ENCODE measurements at places on chromosomes 1 and 21. TPM values are rescaled to one million over a fixed set of nuclear protein-coding genes. Genes with fewer than 3 reads are reported as not detected.

DNA sequence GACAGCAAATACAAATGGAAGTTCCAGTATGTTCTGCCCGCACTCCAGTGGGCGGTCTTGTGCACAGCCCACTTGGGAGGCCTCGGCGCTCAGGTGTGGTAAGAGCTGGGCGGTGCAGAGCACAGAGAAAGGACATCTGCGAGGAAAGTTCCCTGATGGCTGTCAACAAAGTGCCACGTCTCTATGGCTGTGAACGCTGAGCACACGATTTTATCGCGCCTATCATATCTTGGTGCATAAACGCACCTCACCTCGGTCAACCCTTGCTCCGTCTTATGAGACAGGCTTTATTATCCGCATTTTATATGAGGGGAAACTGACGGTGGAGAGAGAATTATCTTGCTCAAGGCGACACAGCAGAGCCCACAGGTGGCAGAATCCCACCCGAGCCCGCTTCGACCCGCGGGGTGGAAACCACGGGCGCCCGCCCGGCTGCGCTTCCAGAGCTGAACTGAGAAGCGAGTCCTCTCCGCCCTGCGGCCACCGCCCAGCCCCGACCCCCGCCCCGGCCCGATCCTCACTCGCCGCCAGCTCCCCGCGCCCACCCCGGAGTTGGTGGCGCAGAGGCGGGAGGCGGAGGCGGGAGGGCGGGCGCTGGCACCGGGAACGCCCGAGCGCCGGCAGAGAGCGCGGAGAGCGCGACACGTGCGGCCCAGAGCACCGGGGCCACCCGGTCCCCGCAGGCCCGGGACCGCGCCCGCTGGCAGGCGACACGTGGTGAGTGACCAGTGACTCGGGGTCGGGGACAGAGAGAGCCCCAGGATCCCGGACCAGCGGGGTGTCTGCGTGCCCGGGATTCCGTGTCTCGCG is at the start of gene IL12RB2:
Gene IL12RB2 (plus strand): TSS at position 623 of the 810 bp plus-strand sequence. CDS start 12,496 bp downstream, outside the sequence.
- H3K4me3 ChIP-seq: no peak within 1 kb of the TSS
- H3K4me1 ChIP-seq: peaks cover 5% of the 10 kb centered on the region
- no peak within 1 kb of the TSS for H3K27ac ChIP-seq

DNA sequence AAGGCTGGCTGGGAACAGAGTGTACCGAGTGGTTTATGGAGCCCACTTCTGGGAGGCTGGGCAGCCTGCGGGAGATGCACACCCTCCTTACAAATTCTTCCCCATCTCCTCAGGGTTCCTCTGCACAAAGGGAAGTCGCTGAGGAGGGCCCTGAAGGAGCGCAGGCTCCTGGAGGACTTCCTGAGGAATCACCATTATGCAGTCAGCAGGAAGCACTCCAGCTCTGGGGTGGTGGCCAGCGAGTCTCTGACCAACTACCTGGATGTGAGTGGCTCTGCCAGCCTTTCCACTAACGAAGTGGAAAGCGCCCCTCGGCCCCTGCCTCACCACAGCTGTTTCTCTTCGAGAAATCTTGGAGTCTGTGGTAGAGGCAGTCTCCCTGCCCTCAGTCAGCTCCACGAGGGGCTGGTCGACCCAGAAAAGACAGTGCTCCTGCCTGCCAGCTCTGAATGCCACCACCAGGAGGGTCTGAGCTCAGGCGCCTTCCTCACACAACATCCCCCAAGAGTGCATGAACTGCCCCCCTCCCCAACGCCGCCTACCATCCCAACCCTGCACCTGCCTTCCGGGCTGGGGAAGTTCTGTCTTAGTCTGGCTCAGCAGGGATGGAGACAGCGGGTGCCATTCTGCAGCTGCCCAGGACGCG is 31.8 kb downstream of the PROK1 start:
- no peaks in the 10 kb centered on the region for H3K4me1 ChIP-seq
- DNase-seq: no peak
- H3K27me3 ChIP-seq: no peaks in the 10 kb centered on the region
- no peaks in the 10 kb centered on the region for H3K36me3 ChIP-seq

The SYT11 gene
- total RNA-seq: 11.6 TPM

DNA sequence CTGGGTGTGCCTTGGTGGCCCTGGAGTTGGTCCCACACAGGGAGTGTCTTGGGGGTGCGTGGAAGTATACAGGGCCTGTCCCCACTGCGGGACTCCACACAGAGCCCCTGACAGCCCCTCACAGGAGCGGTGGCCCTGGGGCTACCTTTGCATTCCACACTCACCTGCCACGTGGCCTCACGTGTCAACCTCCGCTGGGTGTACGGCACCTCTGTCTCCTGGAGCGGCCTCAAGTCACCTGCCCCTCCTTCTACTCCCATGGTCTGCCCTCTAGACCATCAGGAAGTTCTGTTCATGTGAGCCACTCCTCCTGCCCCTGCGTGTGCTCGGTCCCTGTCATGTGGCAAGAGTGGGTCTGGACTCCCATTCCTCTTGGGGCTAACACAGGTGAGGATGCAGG is 58.6 kb downstream of the FAAP20 start:
- H3K27ac ChIP-seq: no peak overlapping the region
- no peak overlapping the region for H3K4me3 ChIP-seq
- peaks cover 2% of the 10 kb centered on the region for H3K4me1 ChIP-seq
- H3K36me3 ChIP-seq: no peaks in the 10 kb centered on the region
- no peak for DNase-seq

DNA sequence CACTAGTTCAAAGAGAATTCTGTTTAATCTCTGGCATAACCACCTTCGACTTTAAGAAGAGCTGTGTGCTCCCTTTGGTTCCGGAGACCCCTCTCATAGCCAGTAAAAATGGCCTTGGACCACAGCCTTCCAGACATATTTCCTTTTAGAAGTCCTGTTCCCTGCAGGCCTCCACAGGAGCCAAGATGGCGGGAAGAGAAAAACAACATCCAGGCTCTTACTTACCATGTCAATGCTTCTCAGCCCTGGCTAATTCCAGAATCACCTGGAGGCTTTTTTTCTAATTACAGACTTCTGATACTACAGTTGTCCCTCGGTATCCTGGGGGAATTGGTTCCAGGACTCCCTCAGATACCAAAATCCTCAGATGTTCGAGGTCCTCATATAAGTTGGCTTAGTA is 362.5 kb downstream of the PBX1 start:
- no peaks in the 10 kb centered on the region for H3K36me3 ChIP-seq
- H3K27me3 ChIP-seq: no peaks in the 10 kb centered on the region
- no peak for DNase-seq
- H3K27ac ChIP-seq: no peak overlapping the region
- no peak overlapping the region for H3K4me3 ChIP-seq

GRCh38 chr1:18539171-18539570 is 58.4 kb downstream of the KLHDC7A start:
- H3K4me3 ChIP-seq: no peak overlapping the region
- no peaks in the 10 kb centered on the region for H3K36me3 ChIP-seq
- no peak overlapping the region for H3K27ac ChIP-seq
- H3K4me1 ChIP-seq: no peaks in the 10 kb centered on the region

The PHC2 gene
- 80.2 TPM for total RNA-seq

- no peak overlapping the region for H3K4me3 ChIP-seq
- DNase-seq: no peak
- no peaks in the 10 kb centered on the region for H3K36me3 ChIP-seq
- H3K27me3 ChIP-seq: no peaks in the 10 kb centered on the region
- no peaks in the 10 kb centered on the region for H3K4me1 ChIP-seq
Observed at GRCh38 chr1:214363386-214363785, 82.4 kb downstream of the SMYD2 start.

DNA sequence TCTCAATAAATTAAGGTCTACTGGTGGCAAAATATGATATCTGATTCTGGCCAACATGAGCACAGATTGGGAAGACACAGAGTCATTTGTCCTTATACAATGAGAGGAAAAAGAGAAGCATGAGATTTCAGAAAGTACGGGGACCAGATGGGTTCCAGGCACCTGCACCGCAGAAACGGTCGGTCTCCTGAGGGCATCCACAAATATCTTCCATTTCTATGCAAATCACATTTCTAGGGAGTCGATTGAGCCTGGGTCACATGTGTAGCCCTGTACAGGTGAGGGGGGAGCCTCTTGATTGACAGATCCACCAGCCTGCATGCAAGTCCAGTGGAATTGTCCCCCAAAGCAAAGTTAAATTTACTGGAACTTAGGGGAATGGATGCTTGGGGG is 415.6 kb downstream of the NPHP4 start:
- no peaks in the 10 kb centered on the region for H3K4me1 ChIP-seq
- H3K36me3 ChIP-seq: no peaks in the 10 kb centered on the region
- H3K27me3 ChIP-seq: no peaks in the 10 kb centered on the region
- DNase-seq: no peak
- H3K4me3 ChIP-seq: no peak overlapping the region
- H3K27ac ChIP-seq: no peak overlapping the region

DNA sequence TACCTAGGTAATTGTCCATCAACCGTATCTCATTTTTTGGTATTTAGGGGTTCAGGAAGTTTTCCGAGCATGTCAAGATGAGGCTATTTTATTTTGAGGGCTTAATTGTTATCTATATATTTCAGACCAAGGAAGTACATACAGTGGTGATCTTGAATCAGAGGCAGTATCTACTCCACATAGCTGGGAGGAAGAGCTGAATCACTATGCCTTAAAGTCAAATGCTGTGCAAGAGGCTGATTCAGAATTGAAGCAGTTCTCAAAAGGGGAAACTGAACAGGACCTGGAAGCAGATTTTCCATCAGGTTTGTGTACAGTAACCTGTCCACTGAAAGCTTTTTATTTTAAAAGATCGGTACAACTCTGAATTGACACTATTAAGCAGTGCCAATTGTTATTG is 130.2 kb downstream of the ZMYM4 start:
- no peak for DNase-seq
- H3K36me3 ChIP-seq: no peaks in the 10 kb centered on the region
- H3K4me3 ChIP-seq: no peak overlapping the region
- H3K27ac ChIP-seq: no peak overlapping the region
- no peaks in the 10 kb centered on the region for H3K4me1 ChIP-seq

- H3K4me1 ChIP-seq: peaks cover 3% of the 10 kb centered on the region
- H3K27me3 ChIP-seq: no peaks in the 10 kb centered on the region
- H3K4me3 ChIP-seq: peak overlapping the region; percentile 50
- peak overlapping the region; percentile 82 for H3K27ac ChIP-seq
Observed at GRCh38 chr1:180632326-180633056, 669 bp downstream of the XPR1 start.

DNA sequence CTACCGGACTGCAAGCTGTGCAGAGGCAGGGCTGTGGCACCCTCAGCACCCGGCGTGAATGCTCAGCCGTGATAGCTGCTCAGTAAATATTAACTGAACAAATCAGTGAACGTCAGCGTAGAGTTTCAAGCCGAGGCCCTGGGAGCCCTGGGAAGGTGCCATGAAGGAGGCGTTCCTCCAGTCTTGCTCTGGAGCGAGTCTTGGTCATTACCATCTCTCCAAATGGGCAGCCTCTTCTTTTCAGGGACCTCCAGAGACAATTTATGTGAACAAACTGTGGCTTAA is 449.2 kb downstream of the CAMTA1 start:
- no peak for DNase-seq
- H3K36me3 ChIP-seq: no peaks in the 10 kb centered on the region

- no peak overlapping the region for H3K27ac ChIP-seq
- no peaks in the 10 kb centered on the region for H3K27me3 ChIP-seq
- H3K4me1 ChIP-seq: peaks cover 1% of the 10 kb centered on the region
- no peak overlapping the region for H3K4me3 ChIP-seq
- H3K36me3 ChIP-seq: no peaks in the 10 kb centered on the region
- DNase-seq: no peak
Observed at GRCh38 chr1:172460887-172461315, 17.0 kb upstream of the PIGC start.

DNA sequence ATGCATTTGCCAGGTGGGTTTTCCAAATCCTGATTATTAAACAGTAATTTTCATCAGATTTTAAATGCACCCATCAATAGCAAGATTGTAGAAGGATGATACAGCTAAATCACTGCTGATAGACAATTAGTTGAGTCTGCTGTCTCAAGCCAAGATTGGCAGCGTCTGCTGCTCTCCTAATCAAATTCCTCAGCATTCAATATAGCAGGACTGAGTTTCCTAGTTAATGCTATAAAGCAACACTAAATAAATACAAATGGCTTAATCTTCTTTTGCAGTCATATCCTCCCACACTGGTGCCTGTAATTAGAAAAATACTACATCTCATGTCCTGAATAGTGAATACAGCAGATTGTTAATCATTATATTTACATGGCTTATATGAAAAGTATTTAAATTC is 1028.8 kb downstream of the ADGRL2 start:
- H3K4me1 ChIP-seq: no peaks in the 10 kb centered on the region
- DNase-seq: no peak
- H3K27ac ChIP-seq: no peak overlapping the region
- H3K27me3 ChIP-seq: no peaks in the 10 kb centered on the region
- no peak overlapping the region for H3K4me3 ChIP-seq

The CYP4B1 gene
- 51.7 TPM for total RNA-seq

The PLA2G2C gene
- not detected for total RNA-seq

DNA sequence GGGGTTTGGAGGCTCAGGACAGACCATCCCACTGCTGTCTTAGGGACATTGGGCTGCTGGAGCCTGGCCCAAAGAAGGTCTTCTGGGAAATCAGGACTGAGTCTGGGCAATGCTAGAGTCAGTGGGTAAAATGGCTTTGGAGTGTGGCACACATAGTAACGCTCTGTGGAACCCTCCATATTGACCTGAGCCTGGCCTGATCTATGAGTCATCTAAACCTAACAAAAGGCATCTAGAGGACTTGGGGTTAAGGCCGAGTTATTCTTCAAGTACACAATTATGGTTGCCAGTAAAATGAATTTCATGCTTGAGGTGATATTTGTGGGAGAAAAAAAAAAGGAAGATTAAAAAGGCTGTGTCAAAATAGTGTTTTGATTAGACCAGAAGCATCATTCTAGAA is 77.7 kb downstream of the ST6GALNAC5 start:
- peaks cover 6% of the 10 kb centered on the region for H3K4me1 ChIP-seq
- H3K27ac ChIP-seq: no peak overlapping the region
- H3K36me3 ChIP-seq: no peaks in the 10 kb centered on the region
- DNase-seq: peak; percentile 36
- H3K27me3 ChIP-seq: no peaks in the 10 kb centered on the region
- no peak overlapping the region for H3K4me3 ChIP-seq

The FMO5 gene
- total RNA-seq: 2.5 TPM

GRCh38 chr21:44552681-44553080 is 1.4 kb upstream of the KRTAP10-2 start:
- H3K27ac ChIP-seq: no peak overlapping the region
- no peak for DNase-seq
- no peaks in the 10 kb centered on the region for H3K27me3 ChIP-seq
- no peak overlapping the region for H3K4me3 ChIP-seq
- no peaks in the 10 kb centered on the region for H3K36me3 ChIP-seq
- no peaks in the 10 kb centered on the region for H3K4me1 ChIP-seq

- no peak for DNase-seq
- no peaks in the 10 kb centered on the region for H3K36me3 ChIP-seq
- no peak overlapping the region for H3K27ac ChIP-seq
- no peak overlapping the region for H3K4me3 ChIP-seq
- H3K27me3 ChIP-seq: no peaks in the 10 kb centered on the region
- H3K4me1 ChIP-seq: peaks cover 3% of the 10 kb centered on the region
Observed at GRCh38 chr1:46183926-46184557, 7.8 kb upstream of the P3R3URF start.

The AK5 gene
- total RNA-seq: 0.70 TPM
